Fibroblast of lung (primary cell): ENCODE measurements at places on chromosomes 12 and 14. TPM values are rescaled to one million over a fixed set of nuclear protein-coding genes. Genes with fewer than 3 reads are reported as not detected.
A peak's percentile ranks its signal among the peaks of the same experiment; 100 is the strongest.

DNA sequence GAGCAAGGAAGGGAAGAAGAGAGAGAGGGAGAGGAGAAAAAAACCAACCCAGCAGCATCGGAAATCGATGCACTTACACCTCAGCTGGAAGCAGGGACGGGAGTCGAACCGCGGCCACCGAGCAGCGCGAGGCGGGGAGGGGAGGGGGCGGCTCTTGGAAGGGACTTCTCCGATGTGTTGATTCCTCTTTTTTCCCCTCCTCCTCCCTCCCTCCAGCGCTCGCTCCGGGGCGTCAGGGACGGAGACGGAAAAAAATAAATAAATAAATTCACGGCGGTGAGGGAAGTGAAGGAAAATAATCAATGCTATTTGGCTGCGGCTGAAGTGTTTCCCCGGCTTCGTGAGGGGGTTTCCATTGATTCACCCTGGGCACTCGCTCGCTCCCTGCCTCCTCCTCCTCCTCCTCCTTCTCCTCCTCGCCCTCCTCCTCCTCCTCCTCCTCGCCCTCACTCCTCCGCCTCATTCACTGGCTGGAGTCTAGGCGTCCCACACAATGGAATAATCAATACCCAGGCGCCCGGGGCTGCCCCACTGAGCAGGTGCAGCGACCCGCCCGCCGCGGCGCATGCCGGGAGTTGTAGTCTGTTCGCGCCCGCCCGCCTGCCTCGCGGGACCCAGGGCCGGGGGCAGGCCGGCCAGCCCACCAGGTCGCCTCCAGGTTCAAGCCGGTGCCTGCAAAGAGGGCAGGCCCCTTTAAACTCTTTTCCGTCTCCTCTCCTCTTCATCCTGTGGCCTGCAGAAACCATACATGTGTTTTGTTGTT is at the start of gene ZFHX2:
ZFHX2 (minus strand) TSS at position 500 of the 763 bp plus-strand sequence. CDS start 16,440 bp downstream, outside the sequence.
- peak; percentile 58 for DNase-seq

GRCh38 chr12:15688838-15689625 is 100.2 kb downstream of the EPS8 start:
- DNase-seq: peak; percentile 7

The IKZF4 gene
- 0.51 and 2.0 TPM in 2 replicates for total RNA-seq

GRCh38 chr12:1474041-1474573 is 120.3 kb downstream of the FBXL14 start:
- DNase-seq: peak; percentile 99

The KRT84 gene
- not detected in 2 replicates for total RNA-seq

- DNase-seq: peak; percentile 55
Observed at GRCh38 chr12:117212563-117213190, 22.4 kb upstream of the FBXO21 start.

The VASH1 gene
- 4.5 and 6.2 TPM in 2 replicates for total RNA-seq

- DNase-seq: peak; percentile 41
Observed at GRCh38 chr12:118326991-118327390, 45.7 kb downstream of the TAOK3 start.

The SYNJ2BP gene
- total RNA-seq: 14.4 and 15.4 TPM in 2 replicates

The MYH6 gene
- not detected in 2 replicates for total RNA-seq
